Esophagus squamous epithelium (tissue), 5 donors: ENCODE measurements at places on chromosomes 3 and 15.

GRCh38 chr3:6921066-6921465, 60.2 kb downstream of the GRM7 start:
- DNase-seq = no peak

- DNase-seq = no peak
These were observed 45.6 kb downstream of the CMC1 start for GRCh38 chr3:28287046-28287445.

- DNase-seq = no peak
These were observed 144.8 kb downstream of the SUCLG2 start for GRCh38 chr3:67509471-67510075.

GRCh38 chr15:92813485-92813884, 86.6 kb upstream of the CHD2 start:
- DNase-seq = no peak

DNA sequence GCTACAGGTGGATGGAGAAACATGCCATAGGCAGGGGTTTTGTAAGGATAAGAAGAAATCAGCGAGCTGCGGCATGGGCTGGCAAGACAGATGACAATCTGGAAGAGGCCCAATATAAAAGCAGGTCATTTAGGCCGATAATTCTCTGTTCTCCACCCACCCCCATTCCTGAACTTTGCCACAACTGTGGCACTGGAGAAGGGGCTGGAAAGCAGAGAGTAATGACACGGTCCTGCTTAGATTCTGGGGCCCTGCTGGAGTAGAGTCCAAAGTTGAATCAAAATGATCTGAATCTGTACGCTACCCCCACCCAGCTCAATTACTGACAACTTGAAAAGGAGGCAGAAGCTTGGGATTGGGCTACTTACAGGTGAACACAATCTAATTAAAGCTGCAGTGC, 18.4 kb upstream of the BUB1B start:
- DNase-seq = no peak

- DNase-seq = no peak
These were observed 268.1 kb upstream of the UBE2E2 start for GRCh38 chr3:22935040-22935439.

GRCh38 chr3:71554649-71555048, 28.9 kb downstream of the FOXP1 start:
- no peak for DNase-seq

DNA sequence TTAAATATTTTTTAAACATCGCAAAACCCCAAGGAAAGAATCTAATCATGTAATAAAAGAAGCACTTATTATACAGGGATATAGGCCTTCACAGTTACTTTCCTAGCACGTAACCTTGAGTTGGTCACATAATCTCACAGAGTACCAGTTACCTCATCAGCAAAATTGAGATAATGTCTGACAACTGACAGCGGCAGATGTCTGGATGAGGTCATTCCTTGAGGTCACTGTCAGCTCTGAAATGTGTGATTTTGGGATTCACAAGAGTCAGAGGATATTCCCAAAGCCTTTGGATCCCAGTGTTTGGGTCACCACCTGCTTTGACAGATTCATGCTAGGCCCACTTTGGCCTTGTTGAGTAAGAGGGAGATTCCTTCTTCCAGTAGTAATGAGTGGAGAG, 151.4 kb upstream of the SEMA6D start:
- DNase-seq = no peak
